Lower leg skin (tissue), 4 donors: ENCODE measurements at places on chromosomes 16 and 17. TPM values are rescaled to one million over a fixed set of nuclear protein-coding genes. Genes with fewer than 3 reads are reported as not detected.

The FOXJ1 gene
- 1.2 TPM for total RNA-seq

GRCh38 chr17:44197980-44198720 is 1.5 kb downstream of the ATXN7L3 start:
- no peak for DNase-seq

The KRTAP9-4 gene
- total RNA-seq: 177 TPM

The MT4 gene
- total RNA-seq: 937 TPM

DNA sequence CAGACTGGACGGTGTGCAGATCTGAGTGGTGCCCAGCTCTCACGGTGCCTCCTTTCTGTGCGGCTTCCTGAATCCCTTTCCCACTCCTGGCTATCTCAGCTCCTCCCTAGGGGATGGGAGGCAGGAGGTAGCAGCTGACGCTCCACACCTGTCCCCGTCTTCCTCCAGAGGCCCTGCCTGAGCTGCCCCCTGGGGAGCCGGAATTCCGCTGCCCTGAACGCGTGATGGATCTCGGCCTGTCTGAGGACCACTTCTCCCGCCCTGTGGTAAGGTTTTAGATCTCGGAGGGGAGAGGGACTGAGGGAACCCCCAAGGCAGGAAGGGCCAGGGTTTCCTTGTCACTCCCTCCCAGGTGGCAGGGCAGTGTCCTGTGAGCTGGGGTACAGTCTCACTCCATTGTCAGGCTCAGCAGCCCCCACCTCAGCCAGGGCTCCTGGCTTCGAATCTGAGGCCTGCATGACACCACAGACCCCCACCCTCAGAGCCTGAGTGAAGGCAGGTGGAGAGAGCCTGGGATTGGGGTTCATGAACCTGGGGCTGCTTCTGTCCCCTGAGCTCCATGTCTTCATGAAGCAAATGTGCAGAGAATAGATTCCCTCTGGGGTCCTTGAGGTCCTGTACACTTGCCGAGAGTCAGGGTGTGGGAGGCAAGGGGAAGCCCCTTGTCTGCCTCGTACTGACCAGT is 6.6 kb downstream of the DEF8 start:
- DNase-seq: no peak

DNA sequence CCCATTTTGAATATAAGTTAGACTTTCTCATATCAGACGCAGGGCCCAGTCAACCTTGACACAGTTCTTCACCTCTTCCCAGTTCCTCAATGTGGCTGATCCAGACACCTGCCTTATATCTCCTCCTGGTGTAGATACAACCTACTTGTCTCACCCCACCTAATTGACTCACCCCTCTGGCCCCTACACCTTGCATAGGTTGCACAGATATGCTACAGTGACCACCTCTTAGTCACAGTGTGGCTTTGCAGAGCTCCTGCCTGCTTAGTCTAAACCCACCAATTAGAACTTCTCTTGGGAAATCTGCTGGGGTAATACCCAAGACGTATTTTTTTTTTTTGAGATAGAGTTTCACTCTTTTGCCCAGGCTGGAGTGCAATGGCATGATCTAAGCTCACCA is 16.8 kb downstream of the CHP2 start:
- no peak for DNase-seq

GRCh38 chr17:82736511-82737185 is 1.2 kb downstream of the FN3K start:
- no peak for DNase-seq

DNA sequence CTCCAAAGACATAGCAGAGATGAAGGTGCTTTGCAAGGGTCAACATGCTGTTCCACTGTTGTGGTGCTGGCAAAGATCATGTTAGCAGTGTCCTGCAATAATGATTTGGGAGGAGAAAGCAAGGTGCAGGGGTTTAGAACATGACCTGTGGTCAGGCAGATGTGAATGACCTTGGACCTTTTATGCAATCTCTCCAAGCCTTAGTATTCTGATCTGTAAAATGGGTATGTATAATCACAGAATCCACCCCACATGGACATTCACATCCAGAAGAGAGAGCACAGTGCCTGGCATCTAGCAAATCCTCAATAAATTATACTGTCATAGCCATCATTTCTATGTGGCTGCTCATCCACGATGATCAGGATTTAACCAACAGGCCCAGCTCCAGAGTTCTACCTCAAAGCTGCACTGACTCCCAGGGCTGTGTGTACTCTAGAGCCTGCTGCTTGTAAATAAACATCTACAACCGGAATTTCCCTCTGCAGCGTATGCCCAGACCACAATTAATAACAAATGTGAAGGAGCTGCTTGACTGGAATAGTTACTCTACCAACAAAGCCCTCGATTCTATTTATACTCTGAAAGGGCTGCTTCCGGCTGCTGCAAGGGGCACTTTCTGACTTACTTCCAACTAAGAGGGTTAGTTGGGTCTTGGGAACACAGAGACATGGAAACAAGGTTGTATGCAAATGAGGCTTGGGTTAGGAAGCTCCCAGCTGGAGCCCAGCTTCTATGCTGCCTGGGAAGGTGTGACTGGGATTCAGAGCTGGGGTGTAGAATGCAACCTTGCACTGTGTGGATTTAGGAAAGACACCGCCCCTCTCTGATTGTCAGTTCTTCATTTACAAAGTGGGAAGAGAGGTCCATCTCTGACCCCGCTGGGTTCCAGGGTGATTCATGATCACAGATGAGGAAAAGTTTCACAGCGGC is 265.2 kb downstream of the XYLT1 start:
- no peak for DNase-seq
